ENCODE measurements at places on chromosomes 7 and 10. TPM values are rescaled to one million over a fixed set of nuclear protein-coding genes. Genes with fewer than 3 reads are reported as not detected.

The OAT gene
- total RNA-seq = 64.0 TPM

The CTAGE15 gene
- 0.79 TPM for total RNA-seq

The METTL27 gene
- 2.6 TPM for total RNA-seq

The CARD11 gene
- 8.1 TPM for total RNA-seq

The TMEM213 gene
- 0.05 TPM for total RNA-seq

The PNLIP gene
- total RNA-seq = not detected

The EPO gene
- not detected for total RNA-seq

The HOXA10 gene
- 0.42 TPM for total RNA-seq

The NME8 gene
- 1.3 TPM for total RNA-seq

The TUBAL3 gene
- total RNA-seq = not detected

GRCh38 chr7:39603924-39604323 is 19.4 kb upstream of the RALA start:
- no peak overlapping the region for H3K4me3 ChIP-seq
- no peak for DNase-seq
- no peak overlapping the region for H3K27ac ChIP-seq
- peaks cover 3% of the 10 kb centered on the region for H3K4me1 ChIP-seq
- H3K36me3 ChIP-seq = no peaks in the 10 kb centered on the region
- peaks cover 5% of the 10 kb centered on the region for H3K27me3 ChIP-seq

- no peak overlapping the region for H3K27ac ChIP-seq
- no peak overlapping the region for H3K4me3 ChIP-seq
- no peaks in the 10 kb centered on the region for H3K27me3 ChIP-seq
- H3K4me1 ChIP-seq = no peaks in the 10 kb centered on the region
- H3K36me3 ChIP-seq = no peaks in the 10 kb centered on the region
These were observed 266.4 kb downstream of the SORCS3 start for GRCh38 chr10:104907521-104907920.

DNA sequence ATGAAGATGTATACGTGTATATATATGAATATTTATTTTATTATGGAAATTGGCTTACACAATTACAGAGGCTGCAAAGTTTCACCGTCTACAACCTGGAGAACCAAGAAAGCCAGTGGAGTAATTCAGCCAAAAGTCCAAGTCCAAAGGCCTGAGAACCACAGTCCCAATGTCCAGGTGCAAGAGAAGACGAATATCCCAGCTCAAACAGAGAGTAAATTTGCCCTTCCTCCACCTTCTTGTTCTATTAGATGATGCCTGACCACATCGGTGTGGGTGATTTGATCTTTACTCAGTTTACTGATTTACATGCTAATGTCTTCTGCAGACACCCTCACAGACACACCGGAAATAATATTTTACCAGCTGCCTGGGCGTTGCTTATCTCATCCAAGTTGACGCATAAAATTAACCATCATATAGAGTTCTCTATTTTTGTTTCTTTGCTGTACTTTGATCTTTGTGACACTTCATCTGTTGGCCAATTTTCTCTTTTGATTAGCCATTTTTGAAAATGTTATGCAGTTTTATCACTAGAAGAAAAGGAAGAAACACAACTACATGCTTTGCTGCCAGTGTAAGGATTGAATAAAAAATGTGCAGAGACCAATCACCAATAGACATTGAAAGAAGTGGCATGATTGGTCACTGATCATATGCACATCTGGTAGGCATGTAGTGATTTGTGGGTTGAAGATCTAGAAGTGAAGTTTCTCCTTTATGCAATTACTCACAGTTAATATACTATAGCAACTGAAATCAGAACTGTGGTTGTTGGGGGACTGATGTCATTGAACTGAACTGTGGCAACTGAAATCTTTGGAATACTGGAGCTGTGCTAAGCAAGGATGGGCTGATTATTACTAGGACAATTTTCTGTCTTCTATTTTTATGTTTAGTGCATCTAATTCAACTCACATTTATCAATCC is 68.5 kb downstream of the EPDR1 start:
- no peaks in the 10 kb centered on the region for H3K4me1 ChIP-seq
- no peaks in the 10 kb centered on the region for H3K36me3 ChIP-seq
- DNase-seq = no peak
- H3K4me3 ChIP-seq = no peak overlapping the region

- no peak overlapping the region for H3K27ac ChIP-seq
- no peak overlapping the region for H3K4me3 ChIP-seq
- no peaks in the 10 kb centered on the region for H3K36me3 ChIP-seq
- H3K27me3 ChIP-seq = no peaks in the 10 kb centered on the region
- no peak for DNase-seq
These were observed 34.3 kb downstream of the SNX8 start for GRCh38 chr7:2279896-2280295.

DNA sequence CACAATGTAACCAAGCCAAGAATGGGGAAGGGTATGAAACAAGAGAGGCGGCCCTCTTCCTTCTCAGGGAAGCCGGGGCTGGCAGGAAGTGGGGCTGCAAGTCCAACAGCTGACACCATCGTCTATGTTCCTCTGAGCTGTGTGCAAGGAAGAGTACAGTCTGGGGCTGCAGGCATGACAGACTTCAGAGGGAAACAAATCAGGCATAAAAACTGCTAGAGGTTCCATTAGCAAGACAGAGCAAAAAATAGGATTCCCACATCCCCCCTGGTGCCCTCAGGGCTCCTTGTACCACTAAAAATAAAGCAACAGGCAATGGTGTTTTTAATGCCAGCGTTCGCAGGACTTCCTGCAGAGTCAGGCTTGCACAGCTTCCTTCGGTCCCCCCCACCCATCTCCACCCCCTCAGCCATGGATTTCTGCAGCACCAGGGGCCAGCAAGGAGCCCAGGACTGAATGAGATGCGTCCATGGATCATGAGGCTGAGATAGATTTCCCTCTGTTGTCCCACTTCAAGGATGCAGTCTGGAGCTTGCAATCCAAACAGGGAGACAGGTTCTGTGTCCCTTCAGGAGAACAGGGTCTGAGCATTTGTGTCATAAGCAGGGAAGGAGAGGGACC is 34.6 kb downstream of the KCNMA1 start:
- DNase-seq = peak; percentile 27
- no peaks in the 10 kb centered on the region for H3K36me3 ChIP-seq
- no peak overlapping the region for H3K4me3 ChIP-seq
- no peak overlapping the region for H3K27ac ChIP-seq
- no peaks in the 10 kb centered on the region for H3K27me3 ChIP-seq

- no peaks in the 10 kb centered on the region for H3K27me3 ChIP-seq
- H3K4me1 ChIP-seq = peaks cover 47% of the 10 kb centered on the region
- H3K4me3 ChIP-seq = no peak overlapping the region
- no peaks in the 10 kb centered on the region for H3K36me3 ChIP-seq
These were observed 25.4 kb downstream of the STAM start for GRCh38 chr10:17669185-17669872.

DNA sequence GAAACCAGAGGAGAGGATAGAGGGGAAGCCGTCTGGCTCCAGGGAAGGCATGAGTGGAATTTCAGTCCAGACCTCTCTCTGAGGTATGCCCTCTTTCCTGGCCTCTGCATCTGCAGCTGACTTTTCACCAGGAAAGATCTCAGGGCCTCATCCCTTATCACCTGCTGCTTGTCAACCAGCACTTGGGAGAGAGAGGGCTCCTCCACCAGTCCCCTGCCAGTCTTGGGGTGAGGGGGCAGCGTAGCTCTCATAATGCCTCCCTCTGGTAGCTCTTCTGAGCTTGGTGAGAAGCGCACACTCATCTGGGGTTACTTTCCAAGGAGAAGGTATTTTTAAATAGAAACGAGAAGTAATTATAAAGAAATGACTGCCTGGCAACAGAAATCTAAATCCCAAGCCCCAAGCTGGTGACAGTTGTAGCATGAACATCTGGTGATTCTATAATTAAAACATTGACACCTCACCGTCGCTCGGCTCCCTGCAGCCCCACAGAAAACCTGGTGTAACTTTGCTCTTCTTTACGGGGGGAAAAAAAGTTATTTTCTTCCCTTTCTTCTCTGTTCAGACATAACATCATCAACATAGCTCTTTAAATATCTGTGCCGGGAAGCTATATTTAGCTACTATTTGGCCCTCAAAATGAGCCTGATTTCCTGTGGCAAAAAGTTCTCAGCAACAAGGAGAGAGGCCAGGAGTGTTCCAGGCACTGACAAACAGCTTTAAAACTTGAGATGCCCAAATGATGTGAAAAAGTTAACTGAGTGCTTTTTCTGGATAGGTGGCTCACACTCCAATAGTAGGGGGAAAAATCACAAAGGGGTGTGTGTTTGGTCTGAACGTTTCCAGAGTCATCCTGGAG is 26.9 kb downstream of the HIP1 start:
- peak overlapping the region; percentile 10 for H3K27ac ChIP-seq
- H3K36me3 ChIP-seq = no peaks in the 10 kb centered on the region
- no peak for DNase-seq

DNA sequence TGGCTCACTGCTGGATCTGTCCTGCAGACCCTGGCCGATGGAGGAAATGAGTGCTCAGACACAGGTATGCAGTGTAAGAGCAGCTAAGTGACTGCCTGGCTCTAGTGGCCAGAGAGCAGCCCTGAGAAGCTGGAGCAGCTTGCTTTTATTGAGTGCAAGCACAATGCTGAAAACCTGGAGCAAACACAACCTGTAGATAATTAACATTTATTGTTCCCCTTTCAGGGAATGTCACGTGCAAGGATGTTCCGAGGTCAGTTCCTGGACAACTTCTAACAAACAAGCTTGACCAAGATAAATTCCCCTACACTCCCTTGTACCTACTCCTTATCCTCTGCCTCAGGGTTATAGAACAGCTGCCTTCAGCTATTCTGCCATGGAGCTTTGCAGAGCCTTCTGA is 31.3 kb downstream of the DDC start:
- H3K4me3 ChIP-seq = no peak overlapping the region
- H3K36me3 ChIP-seq = no peaks in the 10 kb centered on the region
- no peak overlapping the region for H3K27ac ChIP-seq
- no peaks in the 10 kb centered on the region for H3K27me3 ChIP-seq

GRCh38 chr10:119401671-119402395 is 140.7 kb downstream of the RGS10 start:
- H3K36me3 ChIP-seq = no peaks in the 10 kb centered on the region
- peak; percentile 45 for DNase-seq
- H3K4me1 ChIP-seq = peaks cover 38% of the 10 kb centered on the region
- H3K27me3 ChIP-seq = no peaks in the 10 kb centered on the region
- peak overlapping the region; percentile 16 for H3K27ac ChIP-seq
- H3K4me3 ChIP-seq = no peak overlapping the region

- H3K27ac ChIP-seq = no peak overlapping the region
- no peak overlapping the region for H3K4me3 ChIP-seq
- H3K4me1 ChIP-seq = no peaks in the 10 kb centered on the region
- no peak for DNase-seq
- no peaks in the 10 kb centered on the region for H3K36me3 ChIP-seq
These were observed 131.6 kb upstream of the AHR start for GRCh38 chr7:17166824-17167379.

- H3K4me1 ChIP-seq = peaks cover 34% of the 10 kb centered on the region
- no peak overlapping the region for H3K4me3 ChIP-seq
- H3K36me3 ChIP-seq = peaks cover 69% of the 10 kb centered on the region
These were observed 48.3 kb downstream of the NOD1 start for GRCh38 chr7:30430276-30430675.

DNA sequence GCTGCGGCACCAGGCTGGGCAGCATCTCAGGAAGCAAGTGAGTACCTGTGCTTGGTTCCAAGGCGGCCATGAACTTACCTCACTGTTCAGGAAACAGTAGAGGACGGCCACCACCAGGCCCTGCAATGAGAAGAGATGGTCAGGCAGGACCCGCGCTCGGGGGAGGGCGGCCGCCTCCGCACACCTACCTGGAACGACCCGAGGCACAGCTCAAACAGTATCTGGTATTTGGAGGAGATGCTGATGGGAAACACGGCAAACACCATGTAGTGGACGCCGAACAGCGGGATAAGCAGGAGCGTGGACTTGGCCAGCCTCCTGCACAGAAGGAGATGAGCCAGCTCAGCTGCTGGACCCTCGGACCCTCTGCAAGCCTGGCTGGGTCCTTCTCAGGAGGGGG is 112.9 kb downstream of the VIPR2 start:
- no peak overlapping the region for H3K27ac ChIP-seq
- H3K27me3 ChIP-seq = no peaks in the 10 kb centered on the region
- no peaks in the 10 kb centered on the region for H3K36me3 ChIP-seq
- H3K4me3 ChIP-seq = no peak overlapping the region

DNA sequence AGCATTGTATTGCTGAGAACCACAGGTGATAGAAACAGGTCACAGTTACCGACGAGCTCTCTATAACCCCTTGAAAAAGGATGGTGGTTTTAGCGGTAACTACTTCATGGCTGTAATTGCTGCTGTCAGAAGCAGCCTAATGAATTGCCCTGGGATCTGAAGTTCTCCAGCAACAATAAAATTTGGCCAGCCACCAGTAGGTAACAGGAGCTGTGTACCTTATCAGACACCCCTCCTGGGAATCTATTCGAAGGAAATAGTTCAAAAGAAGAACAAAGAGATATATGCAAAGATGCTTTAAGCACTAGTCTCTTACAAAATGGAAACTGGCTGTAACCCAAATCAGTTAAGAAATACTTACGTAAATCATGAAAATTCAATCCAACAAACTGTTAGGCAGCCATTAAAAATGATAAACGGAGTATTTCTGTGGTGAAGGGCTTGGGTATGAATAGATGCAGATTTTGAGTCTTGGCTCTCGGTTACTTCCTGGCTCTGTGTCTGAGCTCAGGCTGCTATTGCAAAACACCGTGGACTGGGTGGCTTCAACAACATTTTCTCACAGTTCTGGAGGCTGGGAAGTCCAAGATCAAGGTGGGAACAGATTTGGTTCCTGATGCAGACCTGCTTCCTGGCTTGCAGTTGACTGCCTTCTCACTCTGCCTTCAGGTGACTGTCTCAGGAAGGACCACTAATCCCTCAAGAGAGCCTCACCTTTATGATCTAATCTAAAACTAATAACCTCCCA is 1.6 kb downstream of the MSRB2 start:
- H3K27me3 ChIP-seq = no peaks in the 10 kb centered on the region
- no peaks in the 10 kb centered on the region for H3K36me3 ChIP-seq
- H3K4me1 ChIP-seq = peaks cover 27% of the 10 kb centered on the region
- H3K27ac ChIP-seq = peak overlapping the region; percentile 93
- peak; percentile 60 for DNase-seq

DNA sequence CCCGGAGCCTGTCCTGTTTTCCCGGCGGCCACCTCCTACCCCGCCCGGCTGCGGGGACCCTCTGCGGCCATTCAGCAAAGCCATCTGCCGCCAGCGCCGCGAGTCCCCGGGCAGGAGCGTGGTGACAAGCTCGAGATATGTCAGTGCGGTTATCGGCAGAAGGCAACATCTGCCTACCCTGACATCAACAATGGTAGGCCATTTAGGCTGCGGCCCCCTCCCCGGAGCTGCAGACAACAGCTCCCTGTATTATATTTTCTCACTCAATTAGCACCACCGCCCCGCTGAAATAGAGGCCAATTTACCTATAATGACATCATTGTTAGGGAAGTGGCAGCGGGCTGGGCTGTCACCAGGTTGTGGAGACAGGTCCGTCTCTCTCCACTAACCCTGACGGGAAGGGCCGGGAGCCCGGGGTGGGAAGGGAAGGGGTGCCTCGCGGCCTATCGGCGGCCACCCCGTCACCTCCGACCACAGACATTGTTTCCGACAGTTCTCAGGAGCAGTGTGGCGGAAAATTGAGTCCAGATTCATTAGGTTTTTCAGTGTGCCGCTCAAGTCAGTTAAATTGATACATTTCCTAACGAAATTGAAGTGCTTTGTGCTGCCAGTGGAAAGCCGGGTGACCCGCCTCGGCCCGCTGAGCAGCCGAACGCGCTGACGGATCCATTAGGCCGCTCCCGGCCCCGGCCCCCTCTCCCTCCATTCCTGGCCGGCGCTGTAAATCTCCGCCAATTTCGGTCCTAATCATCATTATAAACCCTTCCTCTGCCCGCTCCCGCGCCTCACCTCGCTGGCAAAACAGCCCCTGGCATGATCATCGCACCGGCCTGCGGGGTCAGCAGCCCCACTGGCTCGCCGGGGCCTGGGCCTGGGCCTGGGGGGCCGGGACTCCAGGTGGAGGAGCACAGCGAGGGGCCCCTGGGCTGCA is 43.0 kb downstream of the UNCX start:
- no peak overlapping the region for H3K4me3 ChIP-seq
- no peaks in the 10 kb centered on the region for H3K4me1 ChIP-seq
- H3K36me3 ChIP-seq = no peaks in the 10 kb centered on the region
- H3K27ac ChIP-seq = no peak overlapping the region
- H3K27me3 ChIP-seq = peaks cover 6% of the 10 kb centered on the region

Measured in left lung (tissue), 14 donors.